ENCODE measurements at places on chromosomes 11 and 22. TPM values are rescaled to one million over a fixed set of nuclear protein-coding genes. Genes with fewer than 3 reads are reported as not detected.
A peak's percentile ranks its signal among the peaks of the same experiment; 100 is the strongest.

Gene MAP4K2
- total RNA-seq, result 35.9 TPM

Gene NLRX1
- total RNA-seq, result 24.7 TPM

- DNase-seq, result no peak
Measured at GRCh38 chr11:62752994-62753735, 795 bp downstream of the ZBTB3 start.

DNA sequence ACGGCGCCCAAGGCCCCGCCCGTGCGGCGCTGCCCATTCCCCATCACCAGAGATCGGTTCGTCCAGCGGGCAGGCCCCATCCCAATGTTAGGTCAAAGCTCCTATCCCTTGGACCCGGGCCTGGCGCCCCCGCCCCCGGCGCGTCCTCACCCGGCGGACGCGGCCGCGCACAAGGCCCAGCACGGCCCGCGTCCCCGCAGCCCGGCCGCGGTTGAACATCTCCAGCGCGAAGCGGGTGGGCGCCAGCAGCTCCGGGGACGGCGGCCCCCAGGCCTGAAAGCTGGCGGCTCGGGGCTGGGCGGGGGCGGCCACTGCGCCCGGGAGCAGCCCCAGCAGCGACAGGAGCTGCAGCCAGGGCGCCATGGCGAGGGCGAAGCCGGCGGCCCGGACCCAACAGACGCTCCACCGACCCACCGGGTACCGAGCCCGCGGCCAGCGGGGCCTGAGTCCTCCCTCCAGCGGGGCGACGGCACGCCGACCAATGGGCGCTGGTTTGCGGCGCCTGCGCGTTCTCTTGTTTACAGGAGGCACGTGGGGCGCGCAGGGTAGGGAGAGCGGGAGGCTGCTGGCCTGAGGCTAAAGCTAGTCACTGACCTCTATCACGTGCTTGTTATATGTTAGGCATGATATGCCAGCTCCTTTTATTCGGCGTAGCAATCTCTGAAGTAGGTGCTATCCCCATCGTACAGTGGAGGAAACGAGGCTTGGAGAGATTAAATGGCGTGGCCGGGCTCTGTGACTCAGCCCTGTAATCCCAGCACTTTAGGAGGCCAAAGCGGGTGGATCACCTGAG is at the start of gene CTSF:
CTSF (minus strand) TSS at position 483 of the 793 bp plus-strand sequence; CDS start at position 363, 120 bp downstream.
- DNase-seq, result peak; percentile 35

Gene TRIM68
- total RNA-seq, result 9.7 TPM

GRCh38 chr22:49326558-49326957 is 501.1 kb downstream of the BRD1 start:
- no peak for DNase-seq

GRCh38 chr22:17233348-17234043 is 14.3 kb upstream of the ADA2 start:
- DNase-seq, result no peak

Gene TRIM48
- not detected for total RNA-seq

DNA sequence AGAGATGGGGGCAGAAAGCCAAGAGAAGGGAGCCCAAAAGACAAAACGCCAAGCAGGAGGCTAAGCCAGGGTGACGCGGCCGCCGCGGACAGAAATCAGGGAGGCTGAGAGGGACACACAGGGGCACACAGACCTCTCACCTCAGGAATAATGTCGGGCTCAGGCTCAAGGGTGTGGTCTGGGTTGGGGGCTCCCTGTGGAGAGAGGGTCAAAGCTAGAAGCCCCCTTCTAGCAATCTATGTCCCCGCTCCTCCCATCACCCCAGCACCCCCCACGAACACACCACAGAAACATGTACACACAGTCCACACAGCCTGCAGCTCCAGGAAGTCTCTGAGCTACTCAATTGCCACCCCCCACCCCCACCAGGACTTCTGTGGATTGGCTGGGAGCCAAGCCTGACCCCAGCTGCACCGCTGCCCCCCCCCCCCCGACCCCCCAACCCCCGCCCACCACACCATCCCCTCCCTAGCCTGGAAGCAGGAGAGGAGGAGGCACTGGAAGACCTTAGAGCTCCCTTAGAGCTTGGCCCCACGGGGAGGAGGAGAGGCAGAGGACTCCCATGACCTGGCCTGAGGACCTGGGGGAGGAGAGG is 6.9 kb downstream of the BCL9L start:
- no peak for DNase-seq

DNA sequence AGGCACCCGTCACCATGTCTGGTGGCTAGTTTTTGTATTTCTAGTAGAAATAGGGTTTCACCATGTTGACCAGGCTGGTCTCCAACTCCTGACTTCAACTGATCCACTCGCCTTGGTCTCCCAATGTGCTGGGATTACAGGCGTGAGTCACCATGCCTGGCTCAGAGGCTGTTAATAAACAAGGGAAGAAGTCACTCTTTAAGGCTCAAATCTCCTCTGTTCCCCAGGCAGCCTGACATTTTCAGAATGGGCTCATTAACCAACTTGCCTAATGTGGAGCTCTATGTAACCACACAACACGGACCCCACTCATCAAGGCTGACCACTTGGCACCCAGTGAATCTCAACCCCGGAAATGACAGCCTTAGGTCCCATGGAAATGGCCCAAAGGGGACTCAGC is 24.1 kb downstream of the APOL3 start:
- DNase-seq, result peak; percentile 44

DNA sequence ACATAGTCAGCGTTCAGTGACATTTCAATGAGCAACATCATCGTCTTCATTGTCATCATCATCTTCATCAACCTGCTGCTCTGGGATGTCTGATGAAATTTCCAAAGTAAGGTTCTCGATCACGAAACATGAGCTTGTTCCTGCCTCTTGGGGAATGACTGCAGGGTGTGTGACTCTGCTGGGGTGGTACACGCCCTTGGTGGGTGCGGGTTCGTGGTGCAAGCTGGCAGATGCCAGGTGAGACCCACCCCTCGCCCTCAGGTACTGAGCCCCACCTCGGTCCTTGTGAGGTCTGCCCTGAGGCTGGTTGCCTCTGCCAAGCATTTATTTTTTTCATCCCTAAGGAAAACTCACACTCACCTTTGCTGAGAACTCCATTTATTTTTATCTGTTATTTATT is 1389.2 kb downstream of the TBC1D22A start:
- no peak for DNase-seq

Gene SAA4
- total RNA-seq, result not detected

DNA sequence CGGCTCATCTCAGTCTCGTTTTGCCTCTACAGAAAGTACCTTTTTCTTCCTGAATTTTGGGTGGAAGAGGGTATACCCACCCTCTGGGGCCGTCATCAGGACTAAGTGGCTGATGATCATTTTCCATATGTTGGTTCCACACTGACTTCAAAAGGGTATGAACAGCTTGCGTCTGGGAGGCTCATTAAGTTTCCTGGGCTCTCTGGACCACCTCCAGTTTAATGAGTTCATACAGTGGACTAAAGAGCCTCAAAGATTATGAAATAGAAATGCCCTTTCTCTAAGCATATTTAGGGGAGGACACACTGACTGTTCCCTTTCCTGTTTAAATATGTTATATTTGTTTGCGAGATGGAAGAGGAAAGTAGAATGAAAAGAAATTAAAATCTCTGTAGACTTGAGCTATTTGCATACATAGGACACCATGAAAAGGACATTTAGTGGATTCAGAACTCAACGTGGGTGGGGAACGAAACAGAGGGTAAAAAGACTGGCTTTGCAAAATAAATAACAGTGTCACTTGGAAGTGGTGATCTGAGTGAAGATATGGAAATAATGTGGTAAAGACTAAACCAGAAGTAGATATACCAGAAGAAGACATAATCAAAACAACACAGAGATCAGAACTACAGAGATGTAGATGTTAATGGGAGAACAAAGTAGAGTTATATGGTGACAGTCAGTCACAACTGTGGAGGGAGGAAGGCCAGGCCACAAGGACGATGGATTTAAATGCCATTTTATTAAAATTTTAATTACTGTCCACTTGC is 18.7 kb downstream of the LDLRAD3 start:
- peak; percentile 82 for DNase-seq

DNA sequence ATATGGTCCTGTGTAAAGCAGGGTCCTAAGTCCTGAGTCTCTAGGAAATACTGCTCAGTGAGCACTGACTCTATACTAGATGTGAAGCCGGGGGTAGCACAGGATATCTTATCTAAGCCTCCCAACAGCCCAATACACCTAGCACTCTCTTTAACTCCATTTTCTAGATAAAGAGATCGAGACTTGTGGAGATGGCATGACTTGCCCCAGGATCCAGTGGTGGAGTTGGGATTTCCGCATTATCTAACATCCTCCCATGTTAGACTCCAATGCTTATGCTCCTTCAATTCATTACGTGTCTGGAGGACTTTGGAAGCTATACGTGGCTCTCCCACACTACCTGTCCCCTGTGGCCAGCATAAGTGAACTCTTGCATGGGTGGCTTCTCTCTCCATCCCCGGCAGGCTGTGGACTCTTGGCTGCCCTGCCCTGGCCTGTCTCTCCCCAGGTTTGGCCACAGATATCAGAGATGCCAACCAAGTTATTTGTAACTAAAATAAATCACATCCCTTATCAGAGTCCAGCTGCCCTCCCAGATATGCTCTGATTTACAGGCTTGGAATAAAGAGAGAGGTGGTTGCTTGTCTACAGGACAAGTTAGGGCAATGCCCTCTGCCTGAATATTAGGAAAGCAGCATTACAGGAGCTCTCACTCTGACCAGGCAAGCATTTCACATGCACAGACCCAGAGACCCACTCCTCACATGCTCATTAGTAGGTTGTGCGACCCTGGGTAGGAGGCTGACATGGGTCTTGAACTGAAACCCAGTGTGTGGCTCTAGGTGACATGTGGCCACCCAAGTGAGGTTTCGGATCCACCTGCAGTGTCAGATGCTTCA is 4.5 kb downstream of the CD44 start:
- no peak for DNase-seq

- no peak for DNase-seq
Measured at GRCh38 chr22:20503816-20504215, 3.6 kb upstream of the MED15 start.

- no peak for DNase-seq
Measured at GRCh38 chr22:26847816-26848215, 190.4 kb downstream of the MIAT start.

GRCh38 chr22:42716649-42717127 is 4.0 kb downstream of the A4GALT start:
- DNase-seq, result no peak

DNA sequence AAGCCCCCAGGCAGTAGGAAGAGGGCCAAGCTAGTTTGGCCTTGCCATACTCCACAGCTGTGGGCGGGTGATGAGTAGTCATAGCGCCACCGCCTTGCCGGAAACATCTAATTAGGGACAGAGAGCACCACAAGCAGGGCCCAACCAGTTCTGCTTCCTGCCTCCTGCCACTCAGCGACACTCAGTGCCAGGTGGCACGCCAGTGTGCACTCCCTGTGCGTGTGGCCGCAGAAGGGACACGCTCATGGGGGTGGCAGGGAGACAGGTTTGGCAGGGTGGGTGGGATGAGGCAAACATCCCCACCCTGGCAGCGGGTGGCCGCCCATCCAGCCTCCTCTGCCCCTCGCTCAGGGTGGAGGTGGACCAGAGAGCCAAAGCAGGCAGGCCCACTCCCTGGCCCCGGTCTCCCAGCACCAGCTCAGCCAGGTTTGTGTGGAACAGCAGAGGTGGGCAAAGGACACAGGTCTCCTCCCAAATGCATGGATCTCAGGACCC is 4.9 kb downstream of the OVOL1 start:
- no peak for DNase-seq

- DNase-seq, result no peak
Measured at GRCh38 chr11:65086809-65087208, 2.8 kb downstream of the ZFPL1 start.

GRCh38 chr11:1074244-1075221 is at the start of gene MUC2:
TSS of gene MUC2 (plus strand) at chr11:1074874.
- no peak for DNase-seq

Gene SAA1
- 0.70 TPM for total RNA-seq

DNA sequence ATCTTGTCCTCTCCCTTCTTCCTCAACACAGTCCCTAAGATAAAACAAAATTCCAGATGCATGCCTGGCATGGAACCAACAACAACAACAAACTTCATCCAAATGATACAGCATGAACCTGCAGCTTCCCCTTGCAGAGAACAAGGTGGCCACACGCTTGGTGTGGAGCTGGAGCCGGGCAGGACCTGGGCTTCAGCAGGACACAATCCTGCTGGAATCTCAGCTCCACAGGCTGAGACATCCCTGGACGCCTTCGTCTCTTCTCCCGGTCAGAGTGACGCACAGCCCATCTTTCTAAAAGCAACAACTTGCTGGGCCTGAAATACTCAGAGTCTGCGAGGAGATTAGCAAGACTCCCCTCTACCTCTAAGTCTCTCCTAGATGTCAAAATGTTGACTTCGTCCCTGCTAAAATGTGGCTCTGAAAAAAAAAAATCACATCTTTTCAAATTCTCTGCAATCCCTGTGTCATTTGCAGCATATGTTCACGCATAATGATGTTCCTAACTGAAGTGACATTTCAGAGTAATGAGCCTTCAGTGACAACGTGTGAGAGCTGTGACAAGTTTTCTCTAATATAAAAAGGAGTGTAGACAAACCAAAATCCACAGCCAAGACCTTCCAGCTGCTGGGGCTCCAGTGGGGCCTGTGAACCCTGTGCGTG is 1232.3 kb downstream of the TBC1D22A start:
- no peak for DNase-seq

DNA sequence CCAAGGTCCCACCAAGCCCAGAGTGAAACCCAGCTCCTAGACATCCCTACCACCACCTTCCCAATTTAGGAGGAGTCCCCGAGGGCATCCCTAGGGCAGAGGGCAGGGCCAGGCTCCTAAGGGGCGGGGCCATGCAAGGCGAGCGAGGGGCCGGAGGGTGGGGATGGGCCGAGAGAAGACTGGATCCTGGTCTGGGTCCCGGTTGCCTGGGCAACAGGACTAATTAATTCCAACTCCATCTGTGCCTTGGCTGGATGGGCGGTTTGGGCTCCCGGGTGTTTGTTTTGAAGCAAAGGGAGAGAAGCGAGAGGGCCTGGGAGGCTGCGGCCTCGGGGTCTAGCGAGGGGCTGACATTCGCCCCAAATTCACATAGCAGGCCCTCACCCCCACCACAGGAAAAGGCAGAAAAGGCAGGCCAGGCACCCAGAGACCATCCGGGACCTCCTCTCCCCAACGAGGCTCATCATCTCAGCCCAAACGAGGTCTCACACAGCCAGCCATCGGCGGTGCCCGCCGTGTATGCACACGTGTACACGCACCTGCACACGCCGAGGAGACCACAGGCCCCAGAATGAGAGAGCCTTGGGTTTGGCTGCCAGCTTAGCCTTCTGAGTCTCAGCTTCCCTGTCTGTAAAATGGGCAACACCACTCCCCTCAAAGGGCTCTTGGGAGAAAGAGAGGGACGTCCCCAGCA is 23.9 kb downstream of the ELFN2 start:
- no peak for DNase-seq

DNA sequence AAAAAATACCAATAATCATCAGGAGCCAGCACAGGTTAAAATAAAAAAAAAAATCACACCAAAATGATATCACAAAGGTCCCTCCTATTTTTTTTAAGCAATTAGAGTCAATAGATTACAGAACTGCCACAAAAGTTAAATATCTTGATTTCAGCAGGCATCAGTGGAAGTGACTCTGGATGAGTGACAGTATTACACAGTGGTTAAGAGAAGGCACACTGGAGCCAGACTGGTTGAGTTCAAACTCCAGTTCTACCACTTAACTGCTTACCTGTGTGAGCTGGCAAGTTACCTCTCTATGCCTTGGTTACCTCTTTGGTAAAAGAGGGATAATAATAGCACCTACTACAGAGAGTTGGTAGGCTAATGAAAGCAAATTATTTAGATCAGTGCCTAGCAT is 148.5 kb downstream of the ATG16L2 start:
- no peak for DNase-seq

Data from cardiac muscle cell (in vitro differentiated cells and primary cell).